Aortic smooth muscle cell (primary cell): ENCODE measurements at places on chromosomes 3 and 15. TPM values are rescaled to one million over a fixed set of nuclear protein-coding genes. Genes with fewer than 3 reads are reported as not detected.

Gene BDH1
- total RNA-seq: 0.92 and 0.93 TPM in 2 replicates

Gene CLDN16
- not detected in 2 replicates for total RNA-seq

Gene RPL4
- 1,310 and 1,702 TPM in 2 replicates for total RNA-seq

Gene LRRIQ4
- 0.06 TPM in 1 of 2 replicates, not detected in the other for total RNA-seq

Gene PPIP5K1
- 18.8 and 27.0 TPM in 2 replicates for total RNA-seq

Gene DZIP3
- 11.9 and 14.5 TPM in 2 replicates for total RNA-seq

Gene IGSF10
- 1.7 and 2.0 TPM in 2 replicates for total RNA-seq

Gene PCYT1A
- total RNA-seq: 87.4 and 97.9 TPM in 2 replicates

Gene VGLL3
- total RNA-seq: 14.5 and 17.8 TPM in 2 replicates

Gene APPL1
- 34.8 and 35.9 TPM in 2 replicates for total RNA-seq

Gene IGF2BP2
- 1.6 and 2.4 TPM in 2 replicates for total RNA-seq

Gene RASL12
- 0.06 TPM in 1 of 2 replicates, not detected in the other for total RNA-seq

Gene LMAN1L
- total RNA-seq: 0.13 and 0.25 TPM in 2 replicates

Gene HYKK
- 2.2 TPM in 2 replicates for total RNA-seq

Gene SNRPN
- 160 and 171 TPM in 2 replicates for total RNA-seq

Gene RBP2
- not detected in 2 replicates for total RNA-seq

Gene RBMS3
- 93.7 and 99.1 TPM in 2 replicates for total RNA-seq

Gene LMLN
- 8.3 and 8.5 TPM in 2 replicates for total RNA-seq

Gene FBXW12
- total RNA-seq: not detected in 2 replicates

Gene ACTL6A
- 43.5 and 50.5 TPM in 2 replicates for total RNA-seq

Gene MB21D2
- 2.2 and 4.2 TPM in 2 replicates for total RNA-seq

Gene DNAH12
- total RNA-seq: under 0.01 and 0.12 TPM in 2 replicates

Gene TRPC1
- 28.4 and 32.4 TPM in 2 replicates for total RNA-seq

Gene ANKUB1
- total RNA-seq: not detected in 2 replicates
